Activated CD8-positive, alpha-beta memory T cell treated with anti-CD3 and anti-CD28 coated beads, Interleukin-2, amount 50 U/mL, for 4 hours (primary cell): ENCODE measurements at places on chromosomes 5 and 9.

- DNase-seq, result no peak
Observed at GRCh38 chr5:159916841-159917761, 819 bp downstream of the ADRA1B start.

- no peak for DNase-seq
Observed at GRCh38 chr5:1226231-1226630, 1.1 kb downstream of the SLC6A18 start.

DNA sequence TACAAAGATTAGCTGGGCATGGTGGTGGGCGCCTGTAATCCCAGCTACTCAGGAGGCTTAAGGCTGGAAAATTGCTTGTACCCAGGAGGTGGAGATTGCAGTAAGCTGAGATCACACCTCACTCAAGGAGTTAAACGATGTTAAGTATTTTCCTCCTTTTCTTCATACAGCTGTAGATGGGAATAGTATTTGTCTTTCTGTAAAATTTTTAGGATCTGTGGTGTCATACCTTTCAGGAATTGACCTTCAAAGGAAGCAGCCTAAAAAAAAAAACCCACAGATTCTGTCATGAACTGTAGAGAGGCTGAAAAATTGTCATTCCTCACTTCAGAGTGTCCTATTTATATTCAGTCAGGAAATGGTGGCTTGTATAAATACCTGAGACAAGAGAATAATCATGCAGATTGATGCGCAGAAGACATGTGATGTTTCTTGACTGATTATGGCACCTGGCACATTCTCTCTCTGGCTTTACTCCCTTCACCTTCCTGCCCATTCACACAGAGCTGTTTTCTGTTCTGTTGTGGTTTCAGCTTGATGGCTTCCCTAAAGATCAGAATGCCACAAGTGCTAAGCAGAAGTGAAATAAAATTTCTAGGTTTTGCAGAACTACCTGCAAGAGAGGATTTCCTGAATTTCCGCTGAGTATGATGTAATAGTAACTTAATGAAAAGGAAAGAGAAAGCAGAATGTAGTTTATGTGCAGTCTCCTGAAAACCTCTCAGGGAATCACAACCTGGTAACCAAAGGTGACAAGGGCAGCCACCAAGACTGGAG, 3.8 kb downstream of the IFNA1 start:
- no peak for DNase-seq

GRCh38 chr5:180156141-180156540, 52.9 kb downstream of the RASGEF1C start:
- DNase-seq, result no peak

- no peak for DNase-seq
Observed at GRCh38 chr9:120412425-120412951, 167.5 kb downstream of the CDK5RAP2 start.

- no peak for DNase-seq
Observed at GRCh38 chr5:114726131-114726530, 364.3 kb downstream of the KCNN2 start.

DNA sequence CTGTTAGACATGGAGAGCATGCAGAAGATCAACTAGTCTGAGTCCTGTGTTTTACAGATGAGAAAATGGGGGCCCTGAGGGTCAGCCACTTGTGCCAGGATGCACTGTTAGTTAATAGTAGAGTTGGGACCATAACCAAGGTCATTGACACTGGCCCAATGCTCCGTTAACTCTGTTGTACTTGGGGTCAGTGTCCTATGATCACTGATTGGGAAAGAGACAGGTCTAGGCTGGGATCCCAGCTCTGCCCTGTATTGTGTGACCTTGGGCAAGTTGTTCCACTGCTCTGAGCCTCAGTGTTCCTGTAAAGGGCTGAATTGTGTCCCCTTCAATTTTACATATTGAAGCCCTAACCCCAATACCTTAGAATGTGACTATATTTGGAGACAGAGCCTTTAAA, 70.0 kb downstream of the GDNF start:
- DNase-seq, result no peak

- peak; percentile 78 for DNase-seq
Observed at GRCh38 chr5:172713113-172713808, 57.7 kb downstream of the DUSP1 start.

DNA sequence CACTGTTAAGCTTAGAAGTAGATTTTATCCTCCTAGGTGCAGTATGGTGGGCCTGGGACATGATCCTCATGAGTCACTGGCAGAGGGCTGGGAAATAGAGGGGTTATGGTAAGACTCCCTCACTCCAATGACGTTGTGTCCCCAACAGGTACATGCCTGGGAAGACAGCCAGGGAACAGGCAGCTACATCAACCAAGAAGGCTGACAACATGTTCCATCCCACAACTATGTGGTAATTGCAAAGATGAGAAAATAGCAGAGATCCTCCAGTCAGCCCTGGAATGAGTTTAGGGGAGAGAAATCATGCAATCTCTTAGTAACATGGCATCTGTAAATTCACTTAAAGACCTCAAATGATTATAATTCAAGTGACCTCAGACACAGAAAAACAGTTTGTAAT, 114.4 kb upstream of the LIFR start:
- DNase-seq, result no peak

- DNase-seq, result no peak
Observed at GRCh38 chr9:110029429-110029955, 178.5 kb downstream of the C9orf152 start.

DNA sequence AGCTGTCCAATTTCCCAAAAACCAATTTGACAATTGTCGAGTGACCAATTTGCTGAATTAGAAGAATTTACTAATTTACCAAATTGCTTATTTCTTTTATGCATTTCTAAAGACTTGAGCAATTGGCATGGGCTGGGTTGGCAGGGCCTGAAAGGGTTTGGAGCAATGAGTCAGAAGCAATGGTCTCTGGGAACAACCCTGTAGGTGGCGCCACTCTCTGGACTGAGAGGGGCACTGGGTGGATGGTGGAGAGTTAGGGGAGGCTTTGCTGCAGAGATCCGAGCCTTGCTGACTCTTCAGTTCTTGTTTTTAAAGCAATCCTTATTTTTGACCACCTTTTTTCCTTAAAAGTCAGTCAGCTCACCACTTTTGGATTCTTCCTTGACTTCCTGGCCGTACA, 71.5 kb upstream of the RPS23 start:
- DNase-seq, result peak; percentile 29
